ENCODE measurements at places on chromosomes 6 and 20. TPM values are rescaled to one million over a fixed set of nuclear protein-coding genes. Genes with fewer than 3 reads are reported as not detected.

The GLP1R gene
- total RNA-seq, result not detected

The PRDM13 gene
- 1.1 TPM for total RNA-seq

The PTCRA gene
- not detected for total RNA-seq

The RAMACL gene
- total RNA-seq, result 0.07 TPM

The SAYSD1 gene
- 7.3 TPM for total RNA-seq

The SYTL3 gene
- 1.1 TPM for total RNA-seq

The GSTA1 gene
- total RNA-seq, result not detected

The TPX2 gene
- 111 TPM for total RNA-seq

The TUBE1 gene
- 7.1 TPM for total RNA-seq

The FAXC gene
- total RNA-seq, result 6.3 TPM

The NHLRC1 gene
- total RNA-seq, result 1.9 TPM

The RSPO3 gene
- total RNA-seq, result 116 TPM

The KCNK17 gene
- not detected for total RNA-seq

The FAM83C gene
- total RNA-seq, result not detected

The GRM1 gene
- 0.04 TPM for total RNA-seq

The FILIP1 gene
- total RNA-seq, result 0.28 TPM
